ENCODE measurements at places on chromosomes 3 and 15. TPM values are rescaled to one million over a fixed set of nuclear protein-coding genes. Genes with fewer than 3 reads are reported as not detected.

- DNase-seq: no peak
These were observed 22.5 kb downstream of the MAP2K5 start for GRCh38 chr15:67564968-67565345.

DNA sequence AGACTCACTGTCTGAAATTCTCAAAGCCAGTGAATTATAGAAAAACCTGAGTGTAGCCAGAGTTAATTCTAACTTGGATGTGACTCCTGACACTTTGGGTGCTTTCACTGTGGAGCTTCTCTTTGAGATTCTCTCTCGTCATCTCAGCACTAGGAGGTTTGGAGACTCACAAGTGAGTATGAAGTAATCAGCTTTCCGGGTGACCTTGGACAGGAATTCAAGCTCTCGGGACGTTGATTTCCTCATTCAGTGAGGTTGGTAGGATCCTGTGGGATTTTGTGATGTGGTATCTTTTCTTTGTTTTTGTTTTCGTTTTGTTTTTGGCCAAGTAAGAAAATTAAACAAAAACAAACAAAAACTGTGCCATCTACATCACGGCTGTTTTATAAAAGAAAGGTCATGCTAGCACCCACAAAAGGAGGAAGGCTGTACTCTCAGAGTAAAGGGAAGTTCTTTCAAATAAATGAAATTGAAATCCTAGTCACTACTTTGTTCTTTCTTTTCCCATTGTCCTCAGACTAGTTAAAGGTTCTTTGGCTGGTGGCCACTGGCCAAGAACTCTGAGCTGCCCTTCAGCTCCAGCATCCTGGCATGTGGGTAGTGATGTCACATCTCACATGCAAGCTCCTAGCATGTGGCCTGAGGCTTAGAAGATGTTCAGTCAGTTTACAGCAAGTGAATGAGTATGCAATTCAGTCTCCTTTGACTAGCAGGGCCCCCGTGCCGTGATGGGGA is 263.3 kb upstream of the TPM1 start:
- DNase-seq: no peak

DNA sequence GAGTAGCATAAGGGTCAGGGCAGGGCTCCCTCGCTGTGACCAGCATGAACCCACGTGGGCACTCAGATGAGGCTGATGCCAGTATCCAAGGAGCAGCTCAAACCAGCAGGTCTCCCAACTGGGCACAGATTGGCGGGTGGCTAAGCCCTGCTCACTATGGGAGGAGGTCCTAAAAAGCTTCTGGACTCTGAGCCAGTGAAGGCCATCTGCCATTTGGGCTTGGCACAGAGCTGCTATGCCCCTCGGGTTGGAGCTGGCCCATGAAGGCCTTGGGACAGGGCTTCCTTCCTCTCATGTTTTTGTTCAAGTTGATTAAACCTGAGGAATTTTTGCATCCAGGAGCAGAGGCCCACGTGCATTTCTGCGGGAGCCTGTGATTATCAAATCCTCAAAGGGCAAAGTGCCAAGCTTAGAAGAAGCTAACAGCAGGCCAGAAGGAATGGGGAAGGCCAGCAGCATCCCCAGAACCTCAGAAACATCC is 4.3 kb upstream of the STRA6 start:
- no peak for DNase-seq

- DNase-seq: no peak
These were observed 222.3 kb downstream of the SLCO3A1 start for GRCh38 chr15:92075764-92076163.

Gene HGD
- 0.37 TPM for total RNA-seq

DNA sequence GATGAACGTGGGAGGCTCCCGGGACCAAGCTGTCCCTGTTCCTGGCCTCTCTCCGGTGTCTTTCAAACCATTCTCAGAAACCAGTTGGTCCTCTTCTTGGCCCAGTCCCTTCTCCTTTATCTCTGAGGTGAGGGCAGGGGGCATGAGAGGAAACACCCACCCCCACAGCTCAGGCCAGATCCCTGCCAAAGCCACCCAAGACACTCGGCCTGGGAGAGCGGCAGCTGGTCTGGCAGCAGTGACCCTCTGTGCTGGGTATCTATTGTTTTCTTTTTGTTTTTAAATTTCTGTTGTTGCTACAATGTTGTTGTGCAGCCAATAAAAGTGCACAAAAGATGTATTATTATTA is 27.3 kb downstream of the ACSBG1 start:
- no peak for DNase-seq

Gene AMOTL2
- 201 TPM for total RNA-seq
